Activated gamma-delta T cell treated with anti-CD3 and anti-CD28 coated beads, Interleukin-2, amount 50 U/mL, for 16 hours (primary cell): ENCODE measurements at places on chromosomes 6 and 20.

DNA sequence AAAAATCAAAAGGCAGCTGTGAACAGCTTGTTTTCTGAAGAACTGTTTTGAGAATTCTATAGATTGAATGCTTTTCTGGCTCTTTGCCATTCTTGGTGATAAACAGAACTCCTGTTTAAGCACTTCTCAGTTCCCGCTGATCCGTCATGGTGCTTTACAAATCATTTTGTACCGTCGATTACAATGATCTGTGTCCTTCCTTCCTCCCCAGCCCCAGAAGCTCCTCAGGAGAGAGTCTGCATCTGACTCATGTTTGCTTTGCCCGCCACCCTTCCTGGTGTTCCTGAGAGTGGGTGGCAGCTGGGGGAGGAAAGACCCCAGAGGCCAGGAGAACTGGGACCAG lies 538.6 kb upstream of the MARCKS start:
- DNase-seq: no peak

DNA sequence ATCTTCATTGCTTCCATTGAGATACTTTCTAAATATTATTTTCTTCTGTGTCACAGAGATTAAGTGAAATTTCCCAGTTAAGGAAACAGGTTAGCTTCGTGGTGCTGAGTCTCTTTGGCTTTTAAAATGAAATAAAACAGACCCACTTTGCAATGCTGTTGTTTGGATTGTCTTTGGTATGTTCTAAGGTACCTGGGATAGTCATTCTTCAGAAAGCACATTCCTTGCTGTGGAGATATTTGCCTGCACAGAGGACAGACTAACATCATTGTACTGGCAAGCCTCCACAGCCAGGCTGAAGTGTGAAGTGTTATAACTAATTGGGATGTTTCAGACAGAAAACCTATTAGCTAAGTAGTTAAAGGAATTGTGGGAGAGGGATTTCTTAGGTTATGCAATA lies 148.8 kb upstream of the EPHA7 start:
- no peak for DNase-seq

- DNase-seq: no peak
These were observed 6.1 kb upstream of the LAMP5 start for GRCh38 chr20:9508240-9508661.

DNA sequence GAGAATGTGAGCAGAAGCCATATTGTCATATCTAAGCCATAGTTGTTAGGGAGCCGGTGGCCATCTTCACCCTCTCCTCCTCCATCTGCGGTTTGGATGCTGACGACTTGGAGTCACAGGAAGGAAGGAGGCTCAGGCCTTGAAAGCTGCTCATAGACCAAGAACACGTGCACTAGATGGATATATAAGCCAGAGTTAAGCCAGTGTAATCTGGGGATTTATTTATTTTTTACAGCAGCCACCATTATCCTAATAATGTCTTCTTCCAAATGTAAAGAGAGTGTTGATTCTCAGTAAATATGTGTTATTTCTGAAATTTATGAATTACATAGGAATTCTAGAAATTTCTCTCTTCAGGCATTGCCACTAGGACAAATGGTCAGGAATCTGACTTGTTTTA lies 689.9 kb downstream of the QKI start:
- DNase-seq: no peak

- no peak for DNase-seq
These were observed 14.0 kb downstream of the MAP3K7 start for GRCh38 chr6:90572856-90573255.

GRCh38 chr6:79797163-79797764 lies 150.1 kb downstream of the ELOVL4 start:
- no peak for DNase-seq

DNA sequence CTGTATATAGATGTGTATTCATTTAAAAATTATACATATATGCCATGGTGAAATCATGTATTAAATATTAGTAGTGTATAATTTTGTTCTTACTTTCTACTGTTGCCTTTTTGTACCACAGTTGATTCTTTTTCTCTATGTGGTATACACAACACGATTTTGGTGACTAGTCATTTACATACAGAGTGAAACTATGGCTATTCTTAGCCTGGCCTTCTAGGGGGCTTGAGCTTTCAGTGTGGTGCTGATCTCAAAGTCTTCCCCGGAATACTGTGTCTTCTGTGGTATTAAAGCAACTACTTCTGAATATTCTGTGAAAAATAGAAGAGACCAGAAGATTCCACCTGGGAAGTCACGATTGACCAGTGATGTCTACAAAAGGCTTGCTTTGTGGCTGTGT lies 301.9 kb downstream of the UTRN start:
- DNase-seq: no peak

DNA sequence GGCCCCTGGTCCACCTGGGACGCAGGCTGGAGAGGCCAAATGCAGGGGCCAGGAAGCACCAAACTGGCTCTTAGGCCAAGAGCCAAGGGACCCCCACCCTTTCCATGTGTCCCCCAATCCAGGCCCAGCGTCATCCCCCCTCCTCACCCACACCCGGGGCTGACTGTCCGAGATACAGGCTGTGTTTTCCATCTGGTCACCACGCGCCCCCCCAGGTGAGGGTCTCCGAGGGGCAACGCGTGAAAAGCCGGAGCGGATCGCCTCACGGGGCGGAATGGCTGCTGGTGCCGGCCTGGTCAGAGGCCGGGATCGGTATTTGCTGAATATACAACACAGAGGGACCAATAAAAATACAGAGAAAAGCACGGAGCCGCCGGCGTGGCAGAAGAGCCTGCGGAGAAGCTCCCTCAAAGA lies 5.2 kb upstream of the ABHD16B start:
- no peak for DNase-seq
